Activated T-cell treated with anti-CD3 and anti-CD28 coated beads for 24 hours (primary cell): ENCODE measurements at places on chromosomes 2 and 18.

DNA sequence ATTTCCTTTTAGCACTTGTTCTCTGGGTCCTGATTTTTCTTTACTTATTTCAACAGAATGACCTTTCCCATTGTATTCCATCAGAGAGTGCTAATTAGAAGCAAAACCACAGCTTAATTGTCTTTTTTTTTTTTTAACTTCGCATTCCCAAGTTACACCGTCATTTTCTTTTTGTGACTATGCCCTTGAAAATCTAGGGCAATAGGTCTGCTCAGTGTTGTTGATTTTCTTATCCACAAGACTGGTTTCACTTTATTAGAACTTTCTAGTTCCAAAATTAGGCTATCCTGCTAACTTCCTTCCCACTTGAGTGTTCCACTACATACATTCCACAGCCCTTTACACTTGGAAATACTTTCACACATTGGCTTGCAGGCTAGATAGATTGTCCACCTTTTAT lies 18.7 kb upstream of the ADAM17 start:
- DNase-seq, result no peak

DNA sequence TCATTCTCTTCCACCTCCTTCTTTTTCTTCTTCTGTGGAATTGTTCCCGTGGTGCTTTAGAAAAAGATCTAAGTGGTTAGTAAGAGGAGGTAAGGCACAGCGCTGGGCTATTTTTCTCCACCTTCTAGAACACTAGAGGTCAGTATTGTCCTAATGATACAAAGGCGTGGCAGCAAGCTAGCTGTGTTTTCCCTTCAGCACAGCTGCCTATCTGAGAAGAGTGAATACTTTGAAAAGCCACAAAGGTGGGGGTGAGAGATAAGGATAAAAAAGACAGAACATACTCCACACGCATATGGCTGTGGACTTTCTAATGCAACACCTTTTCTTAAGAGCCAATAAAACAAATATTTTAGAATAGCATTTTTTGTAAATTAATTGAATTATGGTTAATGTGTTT lies 2.1 kb downstream of the CNTNAP5 start:
- DNase-seq, result no peak

GRCh38 chr2:46873604-46874068 lies 42.0 kb downstream of the MCFD2 start:
- peak; percentile 4 for DNase-seq

- no peak for DNase-seq
These were observed 28.7 kb downstream of the CCDC141 start for GRCh38 chr2:179021258-179021657.

GRCh38 chr2:25821225-25822056 lies 56.8 kb downstream of the ASXL2 start:
- DNase-seq, result no peak

GRCh38 chr18:36321658-36322407 lies 24.3 kb downstream of the FHOD3 start:
- DNase-seq, result no peak

DNA sequence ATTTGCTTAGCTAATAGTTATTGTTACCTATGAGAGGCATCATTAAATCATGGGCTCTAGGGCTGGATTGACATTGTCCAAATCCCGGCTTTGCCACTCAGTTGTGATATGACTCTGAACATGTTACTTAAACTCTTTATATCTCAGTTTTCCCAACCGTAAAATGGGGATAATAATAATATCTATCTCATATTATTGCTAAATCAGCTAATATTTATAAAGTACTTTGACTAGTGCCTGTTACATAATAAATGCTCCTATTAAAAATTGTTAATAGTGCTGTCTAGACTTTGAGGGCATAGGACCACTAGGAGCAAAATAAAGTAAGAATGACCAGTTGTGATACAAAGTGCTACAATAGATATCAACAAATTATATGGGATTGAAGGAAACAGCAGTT lies 376.3 kb upstream of the FIGN start:
- DNase-seq, result no peak

DNA sequence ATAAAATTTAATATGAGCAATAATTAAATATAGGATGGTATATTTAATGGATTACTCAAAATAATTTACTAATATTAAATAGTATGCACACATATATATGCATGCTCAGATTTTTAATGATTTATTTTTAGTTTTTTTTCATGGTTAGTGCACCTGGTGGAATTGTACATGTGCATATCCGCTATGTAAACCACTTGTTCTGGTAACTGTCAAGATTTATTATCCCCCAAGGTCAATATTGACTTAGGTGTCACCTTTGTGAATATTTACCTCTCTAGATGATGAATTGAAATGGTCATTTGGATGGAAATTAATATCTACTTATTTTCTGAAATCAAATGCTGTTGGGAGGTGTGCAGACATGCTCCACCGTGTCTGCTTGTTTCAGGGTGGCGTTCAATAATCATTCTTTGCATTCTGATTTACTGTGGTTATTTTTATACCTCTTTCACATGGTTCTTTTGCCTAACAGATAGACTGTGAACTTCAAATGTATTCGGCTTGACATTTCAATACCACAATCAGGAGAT lies 14.7 kb downstream of the CNTNAP5 start:
- DNase-seq, result no peak

GRCh38 chr18:61554117-61554776 lies 221.0 kb downstream of the CDH20 start:
- DNase-seq, result no peak

DNA sequence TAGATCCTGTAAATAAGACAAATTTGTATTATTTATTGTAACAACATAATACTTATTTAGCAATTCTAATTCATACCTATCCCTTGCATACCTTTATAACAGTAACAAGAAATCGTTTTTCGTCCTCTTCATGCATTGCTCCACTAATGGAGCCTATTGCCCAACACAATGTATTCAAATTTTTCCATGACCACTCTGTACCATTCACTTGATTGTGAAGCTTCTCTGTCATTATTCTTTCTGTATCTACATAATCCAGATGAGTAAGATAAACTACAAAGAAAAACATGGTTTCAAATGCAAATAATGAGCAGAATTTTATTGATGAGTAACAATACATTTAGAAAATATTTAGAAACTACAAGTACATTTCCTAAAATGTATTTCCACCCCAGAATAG lies 21.6 kb upstream of the USP34 start:
- DNase-seq, result no peak

DNA sequence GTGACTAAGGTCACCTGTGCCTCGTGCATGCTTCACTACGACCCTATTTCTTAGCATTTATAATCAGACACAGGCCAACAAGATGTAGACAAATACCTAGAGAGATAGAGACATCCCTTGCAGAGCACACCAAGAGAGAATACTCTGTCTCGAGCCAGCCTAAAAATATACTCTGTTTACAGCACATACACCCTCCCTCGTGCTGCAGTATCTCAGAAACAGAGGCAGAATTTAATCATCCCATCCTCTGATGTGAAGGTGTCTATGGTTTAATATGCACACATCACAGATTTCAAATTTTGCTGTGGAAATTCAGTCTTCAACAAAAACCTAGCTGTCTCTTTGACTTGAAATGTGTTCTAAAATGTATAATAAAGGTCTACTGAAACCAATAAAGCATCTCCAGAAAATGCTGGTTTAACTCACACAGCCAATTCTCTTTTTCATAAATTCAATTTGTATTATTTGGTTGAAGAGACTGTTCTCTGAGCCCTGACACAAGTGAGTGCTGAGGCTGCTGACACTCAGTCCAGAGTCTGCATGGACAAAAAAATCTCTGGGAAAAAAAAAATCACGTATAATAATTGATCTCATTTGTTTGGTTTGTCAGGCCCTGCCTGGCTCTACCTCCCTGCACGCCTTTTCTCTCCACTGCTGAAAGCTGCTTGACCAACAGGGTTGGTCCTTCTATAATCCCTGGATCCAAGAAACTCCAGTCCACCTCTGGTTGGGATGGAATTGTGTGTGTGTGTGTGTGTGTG lies 142.0 kb upstream of the FSHR start:
- DNase-seq, result no peak

- no peak for DNase-seq
These were observed 116.9 kb downstream of the NR4A2 start for GRCh38 chr2:156215656-156216055.

DNA sequence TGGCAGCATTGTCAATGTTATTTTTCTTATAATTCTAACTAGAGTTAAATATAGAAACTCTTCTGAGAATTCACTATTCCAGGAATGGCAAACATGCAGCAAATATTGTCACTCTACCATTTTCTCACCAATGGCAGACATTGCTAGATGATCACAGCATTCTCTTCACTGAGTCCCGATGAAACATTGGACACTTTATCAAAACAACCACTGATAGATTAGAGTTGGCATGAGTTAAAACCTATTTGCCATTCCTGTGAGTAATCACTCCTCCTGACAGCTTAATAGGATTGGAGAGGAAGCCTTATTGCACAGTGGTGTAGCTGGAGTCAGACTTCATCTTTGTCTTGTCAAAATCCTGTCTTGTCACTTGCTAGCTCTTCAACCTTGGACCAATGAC lies 163.9 kb upstream of the THUMPD2 start:
- DNase-seq, result no peak

- DNase-seq, result no peak
These were observed 629.9 kb downstream of the NRXN1 start for GRCh38 chr2:50401772-50402653.

- no peak for DNase-seq
These were observed 11.9 kb upstream of the MSGN1 start for GRCh38 chr2:17804358-17804757.

GRCh38 chr18:61602836-61603235 lies 269.6 kb downstream of the CDH20 start:
- no peak for DNase-seq

DNA sequence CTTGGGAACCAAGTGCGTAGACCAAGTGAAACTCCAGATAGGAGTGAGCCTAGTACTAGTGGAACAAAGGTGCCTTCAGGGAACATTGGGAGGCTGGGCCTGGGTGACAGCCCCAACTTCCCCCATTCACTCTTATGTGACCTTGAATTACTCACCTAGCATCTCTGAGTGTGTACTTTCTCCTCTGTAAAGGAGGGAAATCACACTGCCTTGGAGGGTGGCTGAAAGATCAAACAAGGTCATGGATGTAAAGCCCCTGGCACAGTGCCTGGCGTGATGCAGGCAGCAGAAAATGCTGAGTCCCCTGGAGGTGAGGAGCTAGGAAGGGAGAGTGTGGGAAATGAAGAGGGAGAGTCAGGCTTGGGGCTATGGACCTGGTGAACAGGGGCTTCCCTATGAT lies 45.9 kb downstream of the MARCO start:
- DNase-seq, result no peak

DNA sequence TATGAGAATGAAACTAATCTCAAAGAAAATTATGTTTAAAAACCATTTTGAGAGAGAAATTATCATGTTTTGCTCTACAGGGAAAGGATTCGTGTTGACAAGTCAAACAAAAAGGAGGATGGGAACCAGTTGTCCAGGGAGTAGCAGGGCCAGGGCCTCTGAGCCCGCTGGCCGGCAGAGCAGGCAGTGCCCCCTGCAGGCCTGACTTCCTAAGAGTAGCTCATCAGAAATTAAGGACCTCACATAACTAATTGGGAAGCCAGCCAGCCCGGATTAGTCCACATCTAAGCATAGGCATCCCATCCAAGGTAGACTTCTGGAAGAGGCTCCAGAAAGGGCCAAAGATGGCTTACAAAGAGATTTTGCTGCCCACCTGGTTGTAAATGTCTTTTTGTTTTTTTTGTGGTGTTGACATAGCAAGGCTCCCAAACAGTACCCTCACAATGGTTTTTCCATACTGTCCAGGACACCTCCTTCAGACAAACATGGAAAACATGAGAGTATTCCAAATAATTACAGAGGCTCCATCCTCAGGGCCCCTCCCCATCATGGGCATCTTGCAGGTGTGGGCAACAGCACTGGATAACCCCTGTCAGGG lies 241.2 kb upstream of the TANK start:
- no peak for DNase-seq

DNA sequence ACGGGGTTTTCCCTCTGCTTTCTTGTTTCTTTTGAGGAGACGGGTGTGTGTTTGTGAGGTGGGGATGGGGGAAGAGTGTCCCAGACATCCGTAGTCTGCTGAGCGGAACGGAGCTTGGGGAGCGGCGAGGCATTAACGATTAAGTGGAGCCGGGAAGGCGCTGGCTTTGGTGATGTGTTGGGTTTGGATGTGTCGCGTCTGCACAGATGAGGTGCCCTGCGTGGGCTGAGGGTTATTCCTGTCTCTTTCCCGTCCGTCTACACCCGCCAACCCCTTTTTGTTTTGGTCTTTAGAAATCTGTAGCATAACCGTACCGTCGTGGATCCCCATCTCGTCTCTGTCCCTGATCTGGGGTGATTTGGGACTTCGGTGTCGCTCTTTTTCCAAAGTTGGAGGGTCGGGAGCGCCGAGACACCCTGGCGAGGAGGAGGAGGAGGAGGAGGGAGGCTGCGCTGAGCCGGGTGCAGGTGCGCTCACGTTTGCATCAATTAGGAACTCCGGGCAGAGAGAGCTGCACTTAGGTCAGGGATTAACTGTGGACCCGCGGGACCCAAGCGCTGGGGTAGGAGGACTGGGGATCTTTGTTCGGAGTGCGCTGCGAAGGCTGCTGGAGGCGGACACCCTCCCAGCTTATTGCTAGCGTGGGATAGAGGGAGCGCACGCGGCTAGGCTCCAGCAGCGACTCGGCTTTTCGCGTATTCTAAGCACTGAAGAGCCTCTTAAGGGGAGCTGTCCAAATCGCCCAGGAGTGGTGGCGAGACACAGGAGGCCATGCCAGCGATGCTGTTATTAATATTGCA lies 720.3 kb downstream of the DPP10 start:
- DNase-seq, result no peak

DNA sequence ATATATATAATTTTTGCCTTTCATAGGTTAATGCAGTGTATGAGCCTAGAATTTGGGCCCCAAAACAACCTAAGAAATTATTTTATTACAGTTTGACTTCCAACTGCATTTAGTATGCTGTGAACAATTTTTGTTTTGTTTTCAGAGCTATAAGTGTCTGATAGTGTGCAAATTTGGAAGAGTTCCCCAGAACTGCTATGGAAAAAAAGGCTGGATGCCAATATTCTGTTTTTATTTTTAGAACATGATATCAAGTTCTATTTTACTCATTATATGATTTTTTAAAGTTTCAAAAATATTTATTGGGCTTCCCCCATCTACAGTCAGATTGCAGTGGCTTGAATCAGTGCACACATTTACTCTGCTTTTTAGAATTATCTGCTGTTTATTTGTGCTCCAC lies 42.6 kb downstream of the MRPS9 start:
- DNase-seq, result no peak

DNA sequence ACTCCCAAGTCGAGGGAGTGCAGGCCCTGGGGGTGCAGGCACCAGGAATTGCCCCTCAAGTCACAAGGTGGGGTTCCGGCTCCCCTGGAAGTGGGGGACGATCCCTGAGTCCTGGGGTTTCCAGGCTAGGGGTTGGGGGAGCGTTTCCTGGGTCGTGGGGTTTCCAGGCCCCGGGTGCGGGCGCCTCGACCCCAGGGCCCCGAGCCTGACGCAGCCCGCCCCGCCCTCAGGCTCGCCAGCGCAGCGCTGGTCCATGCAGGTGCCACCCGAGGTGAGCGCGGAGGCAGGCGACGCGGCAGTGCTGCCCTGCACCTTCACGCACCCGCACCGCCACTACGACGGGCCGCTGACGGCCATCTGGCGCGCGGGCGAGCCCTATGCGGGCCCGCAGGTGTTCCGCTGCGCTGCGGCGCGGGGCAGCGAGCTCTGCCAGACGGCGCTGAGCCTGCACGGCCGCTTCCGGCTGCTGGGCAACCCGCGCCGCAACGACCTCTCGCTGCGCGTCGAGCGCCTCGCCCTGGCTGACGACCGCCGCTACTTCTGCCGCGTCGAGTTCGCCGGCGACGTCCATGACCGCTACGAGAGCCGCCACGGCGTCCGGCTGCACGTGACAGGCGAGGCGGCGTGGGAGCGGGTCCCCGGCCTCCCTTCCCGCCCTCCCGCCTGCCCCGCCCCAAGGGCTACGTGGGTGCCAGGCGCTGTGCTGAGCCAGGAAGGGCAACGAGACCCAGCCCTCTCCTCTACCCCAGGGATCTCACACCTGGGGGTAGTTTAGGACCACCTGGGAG lies 12.0 kb downstream of the SIGLEC15 start:
- DNase-seq, result no peak
